Stimulated activated CD4-positive, alpha-beta T cell treated with anti-CD3 and anti-CD28 coated beads, Interleukin-1b, Interleukin-23, amount 100 ng/mL, for 1 hour (primary cell): ENCODE measurements at places on chromosomes 11 and 22.

DNA sequence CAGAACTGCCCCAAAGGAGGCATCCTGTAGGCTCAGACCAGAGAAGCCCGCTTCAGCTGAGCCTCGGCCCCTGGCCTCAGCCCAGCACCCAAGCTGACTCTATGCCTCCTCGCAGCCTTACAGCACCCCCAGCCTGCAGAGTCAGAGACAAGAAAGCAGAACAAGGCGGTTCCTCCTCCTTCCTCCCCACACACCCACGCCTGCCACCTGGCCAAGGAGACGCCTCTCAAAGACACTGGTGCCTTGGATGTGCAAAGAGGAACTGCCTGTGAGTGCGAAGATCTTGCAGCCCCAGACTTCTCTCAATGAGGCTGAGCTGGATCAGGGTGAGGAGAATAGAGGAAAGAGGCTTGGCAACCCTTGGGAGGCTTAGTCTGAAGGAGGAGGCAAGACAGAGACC lies 60.2 kb downstream of the PDE2A start:
- no peak for DNase-seq

- DNase-seq = no peak
These were observed 459.7 kb downstream of the DLG2 start for GRCh38 chr11:85167471-85167870.

DNA sequence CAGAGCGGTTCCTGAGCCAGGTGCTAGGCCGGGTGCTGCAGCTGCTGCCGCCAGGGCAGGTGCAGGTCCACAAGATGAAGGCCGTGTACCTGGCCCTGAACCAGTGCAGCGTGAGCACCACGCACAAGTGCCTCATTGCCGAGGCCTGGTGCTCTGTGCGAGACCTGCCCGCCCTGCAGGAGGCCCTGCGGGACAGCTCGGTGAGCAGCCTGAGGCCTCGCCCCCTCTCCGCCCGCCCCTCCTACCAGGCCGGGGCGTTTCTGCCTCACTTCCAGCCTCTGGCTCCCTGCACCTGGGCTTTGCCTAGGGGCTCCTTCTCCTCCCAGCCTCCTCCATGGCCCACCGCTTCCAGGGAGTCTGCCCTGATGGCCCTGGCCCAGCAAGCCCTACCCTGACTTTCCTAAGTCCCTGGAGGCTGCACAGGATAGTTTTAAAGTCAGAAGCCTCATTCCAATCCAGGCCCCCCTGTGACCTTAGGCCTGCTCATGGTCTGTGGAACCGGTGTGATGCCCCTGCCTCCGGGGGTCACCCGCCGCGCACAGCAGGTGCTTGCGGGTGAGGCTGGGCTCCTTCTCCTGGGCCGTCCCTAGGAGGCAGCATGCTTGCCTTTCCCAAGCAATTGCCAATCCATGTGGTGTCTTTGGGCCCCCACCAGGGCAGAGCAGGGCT lies 5.5 kb downstream of the TCIRG1 start:
- DNase-seq = no peak

- no peak for DNase-seq
These were observed 108.3 kb downstream of the ENTHD1 start for GRCh38 chr22:39785232-39785631.

DNA sequence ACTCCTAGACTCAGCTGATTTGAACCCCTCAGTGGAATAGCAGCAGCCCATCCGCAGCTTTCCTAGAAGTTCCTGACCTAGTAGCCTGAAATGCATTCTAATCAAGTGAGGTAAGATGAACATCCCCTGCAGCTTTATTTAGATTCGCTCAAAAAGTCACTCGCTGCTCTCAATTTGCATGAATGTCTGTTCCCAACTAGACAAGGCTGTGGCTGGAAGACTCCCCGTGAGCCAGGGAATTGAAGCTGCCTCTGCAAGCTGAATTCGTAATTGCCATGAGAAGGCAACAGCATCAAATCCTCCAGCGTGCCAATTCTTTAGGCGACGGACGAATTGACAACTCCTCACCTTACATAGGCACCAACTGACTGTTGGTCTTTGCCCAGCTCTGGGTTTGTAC lies 17.1 kb upstream of the SCN3B start:
- DNase-seq = no peak

GRCh38 chr11:70633610-70634009 lies 235.3 kb downstream of the CTTN start:
- DNase-seq = no peak

- no peak for DNase-seq
These were observed 906.1 kb upstream of the RAG2 start for GRCh38 chr11:37504060-37504611.

DNA sequence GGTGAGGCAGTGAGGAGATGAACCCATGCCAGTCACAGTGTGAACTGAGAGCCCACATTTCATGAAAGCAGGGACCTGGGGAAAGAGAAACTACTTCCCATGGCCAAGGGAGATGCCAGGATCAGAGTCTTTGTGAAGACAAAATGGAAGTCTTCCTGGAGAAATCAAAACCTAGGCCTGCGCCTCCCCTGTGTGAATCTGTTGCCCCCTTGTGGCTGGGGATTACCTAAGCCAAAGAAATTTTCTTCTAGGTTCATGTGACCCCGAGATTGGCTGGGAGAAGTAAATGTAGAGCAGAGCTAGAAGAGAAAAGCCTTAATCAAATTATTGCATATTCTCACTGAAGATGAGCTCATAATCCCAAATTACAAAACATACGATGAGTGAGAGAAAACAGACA lies 1075.3 kb downstream of the TBC1D22A start:
- DNase-seq = no peak

DNA sequence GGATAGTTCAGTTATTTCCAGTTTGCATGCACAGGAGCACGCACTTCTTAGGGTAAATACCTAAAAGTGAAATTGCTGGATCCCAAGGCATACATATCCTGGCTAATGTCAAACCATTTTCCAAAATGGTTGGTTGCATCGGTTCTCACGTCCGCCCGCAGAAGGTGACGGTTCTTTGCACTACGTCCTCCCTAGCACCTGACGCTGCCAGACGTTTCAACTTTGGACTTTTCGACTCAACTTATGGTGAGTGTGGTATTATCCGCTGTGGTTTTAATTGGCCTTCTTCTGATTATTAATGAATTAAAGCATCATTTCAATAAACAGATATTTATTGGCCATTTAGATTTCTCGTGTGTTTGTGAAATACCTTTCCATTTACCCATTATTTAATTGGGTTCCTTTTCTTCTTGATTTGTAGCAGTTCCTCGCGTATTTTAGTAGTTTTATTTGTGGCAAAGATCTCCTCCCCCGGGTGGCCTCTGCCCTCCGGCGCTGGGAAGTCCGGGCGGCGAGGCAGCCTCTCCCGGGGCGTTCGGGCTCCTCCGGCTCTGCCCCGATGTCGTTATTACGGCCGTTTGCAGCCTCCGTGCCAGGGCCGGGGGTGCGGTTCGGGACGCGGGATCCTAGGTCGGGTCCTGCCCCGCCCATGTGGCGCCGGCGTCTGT lies at the start of gene JHY:
JHY (plus strand) TSS at position 571 of the 668 bp plus-strand sequence. CDS start 3,091 bp downstream, outside the sequence.
- no peak for DNase-seq

- DNase-seq = no peak
These were observed 6.4 kb upstream of the C11orf96 start for GRCh38 chr11:43936076-43936475.

GRCh38 chr11:117601006-117601708 lies 195.9 kb downstream of the DSCAML1 start:
- DNase-seq = no peak

GRCh38 chr11:109564241-109564640 lies 142.3 kb downstream of the C11orf87 start:
- DNase-seq = no peak

DNA sequence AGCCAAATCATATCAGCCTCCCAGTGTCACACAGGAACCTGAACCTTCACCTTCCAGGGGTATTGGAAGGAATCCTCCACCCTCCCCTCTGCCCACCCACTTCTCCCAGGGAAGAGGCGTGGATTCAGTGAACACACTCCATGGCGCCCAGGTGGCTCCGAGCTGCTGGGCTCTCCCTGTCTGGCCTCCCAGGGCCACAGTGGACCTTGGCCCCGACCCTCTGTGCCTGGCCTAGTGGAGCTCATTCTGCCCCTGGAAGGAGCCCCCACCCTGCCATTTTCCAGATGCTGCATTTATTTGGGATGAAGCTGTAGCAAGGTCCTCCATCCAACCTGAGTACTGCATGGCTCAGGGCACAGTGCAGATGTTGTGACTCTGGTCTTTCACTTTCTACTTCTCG lies 1340.1 kb downstream of the TBC1D22A start:
- no peak for DNase-seq

DNA sequence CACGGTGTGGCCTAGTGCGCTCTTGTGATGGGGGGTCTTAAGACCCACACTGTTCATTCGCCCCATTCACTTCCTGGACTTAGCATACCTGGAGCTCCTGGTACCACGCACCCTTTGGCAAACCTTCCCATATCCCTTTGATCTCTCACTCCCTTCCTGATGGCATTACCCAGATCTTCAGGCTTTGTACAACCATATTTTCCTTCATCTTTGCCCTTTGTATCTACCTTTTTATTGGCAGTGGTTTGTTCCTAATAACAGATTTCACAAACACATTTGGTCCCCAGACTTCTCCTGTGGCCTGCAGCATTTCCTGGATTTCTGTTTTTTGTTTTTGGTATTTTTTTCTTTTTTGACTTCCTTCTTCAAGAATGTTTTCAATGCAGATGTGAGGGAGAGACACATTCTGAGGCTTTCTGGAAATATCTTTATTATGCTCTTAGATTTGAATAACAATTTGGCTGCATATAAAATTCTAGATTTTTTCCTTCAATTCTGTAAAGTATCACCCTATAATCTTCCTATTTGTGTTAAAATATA lies 16.1 kb upstream of the IFITM3 start:
- DNase-seq = no peak

DNA sequence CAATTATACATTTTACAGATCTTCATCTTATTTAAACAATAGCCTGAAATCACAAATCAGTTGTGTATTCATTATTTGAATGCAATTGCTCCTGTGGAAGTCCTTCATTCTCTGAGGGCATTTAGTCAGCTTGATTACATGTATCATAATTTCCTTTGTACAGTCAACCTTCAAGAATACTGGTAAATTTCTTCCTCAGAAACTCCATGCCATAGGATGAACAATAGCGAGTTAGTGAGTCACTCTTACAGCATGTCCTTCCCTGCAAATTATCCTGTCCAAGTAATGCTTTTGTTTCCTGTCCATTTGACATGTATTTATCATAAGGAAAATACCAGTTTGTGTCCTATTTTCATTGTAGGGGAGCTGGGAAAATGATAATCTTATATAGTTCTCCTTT lies 3.8 kb downstream of the OR10S1 start:
- DNase-seq = no peak

DNA sequence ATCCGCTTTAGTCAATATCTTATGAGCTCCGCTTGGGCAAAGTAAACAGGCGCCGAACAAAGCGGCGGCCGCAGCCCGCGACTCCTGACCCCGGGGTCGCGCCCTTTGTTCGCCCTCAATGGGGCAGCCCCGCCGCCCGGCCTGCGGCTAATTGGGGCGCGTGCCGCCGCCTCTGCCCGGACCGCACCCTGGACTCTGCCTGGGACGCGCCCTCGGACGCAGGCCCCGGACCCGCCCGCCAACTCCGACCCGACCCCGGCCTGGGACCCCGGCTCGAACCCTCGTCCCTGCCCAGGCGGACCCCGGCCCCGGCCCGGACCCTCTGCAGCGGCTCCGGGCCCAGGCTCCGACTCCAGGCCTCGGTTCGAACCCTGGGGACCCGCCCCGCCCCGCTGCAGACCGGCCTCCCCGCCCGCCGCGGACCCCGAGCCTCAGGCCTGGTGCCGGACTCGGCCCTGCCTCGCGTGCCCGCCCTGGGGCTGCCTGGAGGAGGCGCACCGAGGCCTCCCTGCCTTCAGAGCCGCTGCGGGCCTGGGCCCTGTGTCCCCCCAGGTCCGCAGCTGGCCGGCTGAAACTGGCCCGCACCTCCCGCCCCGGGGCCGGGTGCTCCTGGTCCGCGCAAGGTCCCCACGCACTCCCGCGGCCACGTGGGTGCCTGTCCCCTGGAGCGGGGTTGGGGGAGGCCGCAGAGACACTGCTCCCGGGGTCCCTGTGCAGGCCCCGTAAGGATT lies 84.7 kb upstream of the WNT7B start:
- no peak for DNase-seq

DNA sequence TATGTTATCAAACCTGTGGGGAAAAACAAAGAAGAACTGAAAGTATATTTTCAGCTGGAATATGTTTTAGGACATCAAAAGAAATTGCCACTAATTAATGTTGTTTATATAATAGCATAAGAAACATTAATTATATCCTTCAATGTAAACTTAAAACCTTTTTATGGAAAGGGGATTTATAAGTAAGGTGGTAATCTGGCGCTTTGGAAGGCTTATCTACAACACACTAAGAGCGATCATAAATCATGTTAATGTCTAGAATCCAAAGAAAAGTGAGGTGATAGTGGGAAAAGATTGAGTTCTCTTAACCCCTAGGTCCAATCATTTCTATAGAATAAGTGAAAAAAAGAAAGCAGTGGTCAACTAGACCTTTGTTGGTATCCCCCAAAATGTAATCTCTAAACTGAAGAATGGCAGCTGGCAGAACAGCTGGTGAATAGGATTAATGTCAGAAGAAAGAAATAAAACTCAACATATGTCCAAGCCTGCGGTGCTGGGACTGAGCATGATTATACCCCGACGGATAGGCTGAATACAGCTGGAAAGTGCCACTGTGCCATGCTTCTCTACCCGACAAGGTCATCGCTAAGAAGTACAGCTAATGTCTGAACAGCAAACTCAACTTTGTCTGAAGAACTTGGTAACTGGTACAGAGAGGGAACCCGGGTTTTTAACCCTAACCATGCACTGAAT lies 64.0 kb downstream of the SOX6 start:
- no peak for DNase-seq

DNA sequence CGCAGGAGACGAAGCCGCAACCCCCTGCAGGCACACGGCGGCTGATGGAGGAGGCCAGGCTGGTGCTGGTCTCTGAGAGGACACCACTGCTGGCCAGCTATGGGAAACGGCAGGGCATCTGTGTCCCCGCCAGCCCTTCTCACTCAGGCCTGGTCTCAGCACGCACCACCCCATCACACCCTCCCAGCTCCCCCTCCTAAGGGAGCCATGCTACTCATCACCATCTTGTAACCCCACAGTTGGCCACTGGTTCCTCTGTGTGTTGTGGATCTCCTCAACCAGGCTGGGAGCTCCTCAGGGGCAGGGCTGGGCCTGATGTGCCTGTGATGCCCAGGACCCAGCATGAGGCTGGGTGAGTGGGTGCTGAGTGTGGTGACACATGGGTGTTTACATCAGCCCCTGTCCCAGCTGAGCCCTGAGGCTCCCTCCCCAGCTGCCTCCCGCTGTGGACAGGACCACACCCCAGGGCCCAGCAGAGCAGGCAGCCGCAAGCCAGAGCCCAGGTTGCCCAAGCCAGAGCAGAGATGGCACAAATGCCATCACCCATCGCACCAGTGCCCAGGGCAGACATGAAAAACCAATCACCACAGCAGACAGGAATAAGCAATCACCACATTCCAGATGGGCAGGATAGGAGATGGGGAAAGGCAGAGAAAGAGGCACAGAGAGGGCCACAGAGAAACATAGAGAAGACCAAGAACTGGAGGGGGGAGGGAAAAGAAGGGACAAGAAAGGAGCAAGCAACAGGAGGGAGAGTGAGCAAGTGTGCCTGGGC lies 8.2 kb downstream of the ARVCF start:
- DNase-seq = no peak

- no peak for DNase-seq
These were observed 3.0 kb upstream of the RRP7A start for GRCh38 chr22:42522546-42522945.
